ENCODE measurements at places on chromosomes 12 and 14.

- no peak for DNase-seq
Observed at GRCh38 chr12:66539431-66539830, 139.4 kb downstream of the GRIP1 start.

- no peak for DNase-seq
Observed at GRCh38 chr12:48788524-48788853, 400 bp downstream of the ADCY6 start.

- no peak for DNase-seq
Observed at GRCh38 chr14:93879362-93879983, 47.7 kb upstream of the FAM181A start.

DNA sequence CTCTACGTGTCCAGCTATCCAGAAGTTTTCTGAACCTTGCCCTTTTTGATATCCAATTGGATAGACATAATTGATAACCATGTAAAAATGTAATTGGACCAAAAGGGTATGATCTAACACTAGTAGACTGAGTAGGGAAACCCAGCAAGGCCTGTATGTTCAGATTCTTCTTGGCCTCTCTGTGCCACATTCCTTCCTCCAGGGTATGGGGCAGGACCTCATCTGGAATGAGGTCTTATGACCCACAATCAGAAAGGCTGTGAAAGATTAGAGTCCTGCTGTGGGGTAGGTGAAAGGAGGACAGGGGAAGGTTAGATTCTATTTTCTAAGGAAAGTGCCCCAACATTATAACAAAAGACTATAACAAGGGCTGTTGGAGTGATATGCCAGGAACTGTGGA, 51.3 kb upstream of the A2ML1 start:
- no peak for DNase-seq

- DNase-seq = peak; percentile 6
Observed at GRCh38 chr14:24411443-24412389, 12.9 kb downstream of the NYNRIN start.

GRCh38 chr14:100289916-100290606, 16.2 kb downstream of the SLC25A29 start:
- no peak for DNase-seq
